Activated T-helper 1 cell treated with anti-CD3 and anti-CD28 coated beads, Interleukin-2, amount 50 U/mL, for 16 hours (primary cell): ENCODE measurements at places on chromosomes 4 and X.

GRCh38 chr4:120130786-120131185 lies 64.1 kb upstream of the MAD2L1 start:
- DNase-seq, result no peak

DNA sequence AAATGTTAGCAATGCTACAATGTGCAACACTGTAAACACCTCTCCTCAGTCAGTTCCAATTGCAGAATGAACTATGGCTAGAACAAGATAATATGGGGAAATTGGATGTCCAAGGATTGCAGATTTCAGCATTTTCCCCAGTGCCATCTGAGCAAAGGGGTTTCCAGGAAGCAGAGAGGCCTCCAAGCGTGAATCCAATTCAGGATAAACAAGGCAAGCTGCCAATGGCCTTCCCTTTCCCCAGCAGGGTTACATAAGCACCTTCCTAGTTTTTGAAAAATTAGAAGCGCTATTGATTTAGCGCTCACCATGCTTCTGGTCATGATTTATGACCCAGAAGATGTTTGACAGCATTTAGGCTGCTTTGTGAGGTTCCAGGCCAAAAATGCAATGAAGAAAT lies 223.0 kb upstream of the GATB start:
- DNase-seq, result no peak

- DNase-seq, result no peak
Observed at GRCh38 chr4:26044524-26044923, 130.5 kb downstream of the SMIM20 start.

GRCh38 chrX:129629837-129630236 lies 24.9 kb downstream of the APLN start:
- no peak for DNase-seq

- DNase-seq, result no peak
Observed at GRCh38 chr4:78081541-78081940, 24.4 kb downstream of the FRAS1 start.

- no peak for DNase-seq
Observed at GRCh38 chr4:144267084-144267483, 126.6 kb upstream of the GYPA start.

- DNase-seq, result no peak
Observed at GRCh38 chr4:11287055-11287454, 141.6 kb downstream of the HS3ST1 start.

DNA sequence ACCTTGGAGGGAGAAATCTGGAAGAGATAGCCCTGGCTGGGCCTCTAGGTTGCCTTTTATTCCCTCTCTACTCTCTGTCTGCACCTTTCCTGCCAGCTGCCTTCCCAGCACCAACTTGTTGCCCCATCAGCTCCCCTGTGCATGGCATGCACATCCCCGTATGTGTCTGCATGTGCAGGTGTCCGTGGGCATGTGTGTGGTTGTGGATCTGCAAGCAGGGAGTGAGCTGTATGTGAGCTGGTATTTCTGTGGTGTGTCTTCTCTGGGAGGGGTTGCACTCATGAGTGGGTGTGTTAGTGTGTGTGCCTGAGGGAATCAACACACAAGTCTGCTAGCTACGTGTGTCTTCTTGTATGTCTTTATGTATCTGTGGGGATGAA lies 9.9 kb downstream of the L1CAM start:
- no peak for DNase-seq

- DNase-seq, result peak; percentile 89
Observed at GRCh38 chr4:80184053-80184824, 13.1 kb upstream of the PRDM8 start.

DNA sequence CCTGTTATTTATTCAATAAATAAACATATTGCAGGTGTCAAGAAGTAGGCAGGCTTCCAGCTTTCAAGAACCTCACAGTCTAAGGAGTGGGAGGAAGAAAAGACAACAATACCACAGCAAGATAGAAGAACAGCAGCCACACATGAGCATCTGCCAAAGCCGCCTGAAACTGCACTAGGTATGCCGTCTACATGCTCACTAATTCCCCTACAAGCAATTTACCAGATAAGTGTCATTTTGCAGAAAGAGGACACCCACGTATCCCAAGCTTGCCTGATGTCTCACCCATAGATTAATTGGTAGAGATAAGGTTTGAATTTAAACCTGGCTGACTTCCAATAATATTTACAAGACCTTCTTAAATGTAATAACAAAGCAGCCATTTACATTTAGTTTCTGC lies 439.4 kb upstream of the CPEB2 start:
- DNase-seq, result no peak

DNA sequence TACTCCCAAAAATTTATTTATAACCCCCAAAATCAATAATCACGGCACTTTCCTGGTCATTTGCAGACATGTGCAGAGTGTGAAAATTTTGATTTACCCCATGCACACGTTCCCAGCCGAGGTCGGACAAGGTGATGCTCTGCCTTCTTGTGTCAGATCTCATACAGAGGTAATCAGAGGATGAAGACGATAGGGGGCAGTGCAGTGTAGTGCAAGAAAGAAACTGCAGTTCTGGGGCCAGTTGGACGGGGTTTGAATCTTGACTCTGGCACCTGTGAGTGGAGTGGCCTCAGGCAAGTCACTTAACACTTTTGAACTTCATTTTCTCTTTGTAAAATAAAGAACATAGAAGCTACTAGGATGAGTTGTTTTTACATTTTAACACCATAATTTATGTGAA lies 88.4 kb downstream of the FRMPD3 start:
- DNase-seq, result no peak

- no peak for DNase-seq
Observed at GRCh38 chr4:84032372-84032771, 466.7 kb downstream of the NKX6-1 start.

GRCh38 chrX:37666516-37666915 lies 19.1 kb upstream of the XK start:
- no peak for DNase-seq

DNA sequence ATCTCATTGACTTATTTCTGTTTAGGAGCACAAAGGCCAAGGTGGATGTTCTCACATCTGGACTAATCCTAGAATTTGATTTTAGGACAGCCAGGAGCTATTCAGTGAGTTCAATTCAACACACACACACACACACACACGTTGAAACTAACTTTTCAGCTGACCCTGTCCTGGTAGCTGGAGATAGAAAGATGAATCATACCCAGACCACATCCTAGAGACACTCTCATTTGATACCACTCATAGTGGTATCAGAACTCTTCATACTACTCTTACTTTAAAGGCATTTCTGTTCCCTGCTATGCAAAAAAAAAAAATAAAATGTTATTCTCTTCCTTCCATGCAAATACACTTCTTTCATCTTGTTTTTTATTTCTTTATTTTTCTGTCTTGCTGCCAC lies 36.7 kb downstream of the KLF8 start:
- no peak for DNase-seq
